ENCODE measurements at places on chromosomes 6 and 20.

- peak; percentile 53 for DNase-seq
These were observed 36.3 kb upstream of the ID1 start for GRCh38 chr20:31568773-31569162.

DNA sequence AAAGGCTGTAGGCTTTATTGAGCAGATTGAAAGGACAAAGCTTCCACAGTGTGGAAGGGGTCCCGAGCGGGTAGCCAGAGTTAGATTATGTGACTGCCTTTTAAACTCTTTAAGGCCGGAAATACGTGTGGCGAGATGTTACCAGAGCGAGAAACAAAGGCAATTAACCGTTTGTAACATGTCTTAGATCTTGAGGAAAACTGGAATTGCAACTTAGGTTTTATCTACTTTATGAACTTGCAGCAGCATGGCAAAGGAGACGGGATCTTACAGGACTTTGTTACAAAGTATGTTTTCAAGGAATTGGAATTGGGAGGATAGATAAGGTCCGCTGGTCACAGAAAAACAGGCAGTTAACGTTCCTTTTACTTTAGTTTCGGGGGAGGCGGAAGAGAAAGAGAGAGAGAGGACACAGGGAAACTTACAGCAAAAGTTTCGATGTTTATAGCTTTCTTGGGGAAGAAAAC is 594.7 kb upstream of the ADGRB3 start:
- no peak for DNase-seq

DNA sequence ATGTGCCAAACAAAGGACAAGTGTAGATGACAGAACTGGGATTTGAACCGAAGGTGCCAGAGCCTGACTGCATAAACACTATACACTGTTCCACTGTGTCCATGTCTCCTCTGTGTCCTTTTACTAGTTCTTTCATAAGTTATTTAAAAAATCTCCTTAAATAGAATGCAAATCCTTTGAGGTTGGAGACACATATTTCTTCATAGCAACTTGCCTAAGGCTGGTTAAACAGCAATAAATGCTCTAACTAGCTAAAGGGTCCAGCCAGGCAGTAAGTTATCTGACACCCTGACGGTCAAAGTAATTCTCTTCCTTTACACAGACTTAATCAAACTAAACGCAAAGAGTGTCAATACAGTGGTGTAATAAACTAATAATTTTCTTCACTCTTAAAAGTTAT is 76.2 kb upstream of the TRAF3IP2 start:
- no peak for DNase-seq

DNA sequence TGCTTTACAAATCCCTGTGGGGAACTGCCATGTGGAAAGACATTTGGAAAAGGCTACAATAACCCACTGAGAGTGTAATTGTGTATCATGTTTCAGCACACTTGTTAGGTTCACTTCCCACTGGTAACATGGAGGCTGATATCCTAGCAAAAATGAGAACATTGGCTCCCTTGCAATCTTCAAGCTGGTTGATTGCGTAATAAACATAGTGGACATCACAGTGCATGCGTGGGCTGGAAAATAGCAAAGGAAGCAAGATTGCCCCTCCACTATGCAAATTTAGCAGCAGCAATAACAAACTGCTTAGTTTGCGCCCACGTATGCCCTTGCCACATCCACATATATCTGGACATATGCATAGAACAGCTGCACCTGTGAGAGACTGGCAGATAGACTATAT is 410.2 kb downstream of the MEI4 start:
- no peak for DNase-seq

- DNase-seq = no peak
These were observed 749 bp downstream of the FRK start for GRCh38 chr6:116059713-116060571.

DNA sequence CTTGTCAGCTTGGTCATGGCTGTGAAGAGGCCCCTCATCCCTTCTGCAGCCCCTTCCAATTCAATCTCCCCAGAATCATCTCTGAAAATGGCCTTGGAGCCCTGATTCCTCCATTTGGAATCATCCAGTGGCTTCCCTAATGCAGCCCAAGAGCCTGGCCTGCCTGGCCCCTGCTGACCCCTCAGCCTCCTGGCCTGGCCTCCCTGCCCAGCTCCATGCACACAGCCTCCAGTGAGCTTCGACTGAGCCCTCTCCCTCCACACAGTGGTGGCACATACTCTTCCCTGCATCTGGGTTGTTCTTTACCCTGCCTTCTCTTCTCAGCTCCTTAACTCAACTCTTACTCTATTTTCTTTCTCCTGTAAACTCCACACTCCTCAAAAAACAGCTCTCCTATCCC is 120.9 kb downstream of the ANKRD60 start:
- DNase-seq = no peak

DNA sequence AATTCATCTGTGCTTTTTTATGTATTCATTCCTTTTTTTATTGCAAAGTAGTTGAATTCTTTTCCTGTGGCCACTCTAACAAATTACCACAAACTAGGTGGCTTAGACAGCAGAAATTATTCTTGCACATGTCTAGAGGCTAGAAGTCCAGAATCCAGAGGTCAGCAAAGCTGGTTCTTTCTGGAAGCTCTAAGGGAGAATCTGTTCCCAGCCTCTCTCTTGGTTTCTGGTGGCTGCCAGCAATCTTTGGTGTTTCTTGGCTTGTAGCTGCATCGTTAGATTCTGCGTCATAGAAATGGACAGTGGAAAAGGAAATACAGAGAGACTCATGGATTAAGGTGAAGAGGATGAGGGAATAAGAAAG is 39.3 kb downstream of the GSTA2 start:
- DNase-seq = no peak

Data from SHP77 (cell line).